ENCODE measurements at places on chromosomes 12 and 14. TPM values are rescaled to one million over a fixed set of nuclear protein-coding genes. Genes with fewer than 3 reads are reported as not detected.

Gene OTUB2
- total RNA-seq: 4.8 TPM

Gene PIWIL1
- not detected for total RNA-seq

Gene TBX3
- 0.91 TPM for total RNA-seq

DNA sequence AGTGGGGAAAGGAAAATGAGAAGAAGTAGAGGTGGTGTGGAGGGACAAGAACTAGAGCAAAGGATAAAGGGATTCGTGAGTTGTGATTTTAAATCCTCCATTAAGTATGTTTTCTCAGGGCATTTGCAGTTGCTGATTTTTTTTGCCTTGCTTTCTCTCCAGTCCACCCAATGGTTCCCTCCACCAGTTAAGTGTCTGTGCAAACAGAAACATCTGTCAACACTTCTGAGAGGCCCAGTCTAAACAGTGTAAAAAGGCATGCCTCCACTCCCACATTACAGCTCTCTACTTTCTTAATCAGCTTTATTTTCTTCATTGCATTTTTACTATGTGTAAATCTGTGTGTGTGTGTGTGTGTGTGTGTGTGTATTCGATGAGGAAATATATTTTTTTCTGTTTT, 141.2 kb downstream of the PPFIA2 start:
- DNase-seq: no peak
- H3K4me3 ChIP-seq: no peak overlapping the region
- no peaks in the 10 kb centered on the region for H3K36me3 ChIP-seq
- H3K27ac ChIP-seq: no peak overlapping the region

All from neural crest cell (in vitro differentiated cells).